ENCODE measurements at places on chromosomes 11 and 22. TPM values are rescaled to one million over a fixed set of nuclear protein-coding genes. Genes with fewer than 3 reads are reported as not detected.

Gene CYB5R2
- 16.4 TPM for total RNA-seq

Gene OR52B2
- not detected for total RNA-seq

Gene PHOX2A
- not detected for total RNA-seq

Gene LSP1
- total RNA-seq: not detected

Gene ADORA2A
- total RNA-seq: 2.6 TPM

Gene GLB1L3
- not detected for total RNA-seq

Gene GGTLC2
- total RNA-seq: not detected

Gene SAA2
- total RNA-seq: not detected

Gene PIK3IP1
- 38.7 TPM for total RNA-seq

Gene BCO2
- 34.1 TPM for total RNA-seq

Gene KCNJ1
- total RNA-seq: not detected

Gene RRP7A
- total RNA-seq: 55.7 TPM

Gene PKDREJ
- total RNA-seq: not detected

Gene IL10RA
- total RNA-seq: not detected

Gene CD82
- total RNA-seq: 121 TPM

Gene ACR
- total RNA-seq: not detected

Gene LINC01488
- not detected for total RNA-seq

Gene MUC2
- total RNA-seq: not detected

Gene CYB561A3
- 399 TPM for total RNA-seq

Gene SH3BP1
- 13.8 TPM for total RNA-seq

Gene TCF20
- 39.7 TPM for total RNA-seq

Gene ROBO3
- total RNA-seq: 9.0 TPM

Gene CTSD
- total RNA-seq: 101 TPM

Gene OR52H1
- total RNA-seq: 1.0 TPM

Gene HEPACAM
- total RNA-seq: under 0.01 TPM

Gene OR2D2
- 1.4 TPM for total RNA-seq

Gene ART1
- total RNA-seq: not detected

Gene NTM
- total RNA-seq: 97.8 TPM

Gene WNT7B
- 5.2 TPM for total RNA-seq

Gene MS4A3
- total RNA-seq: not detected

Gene SYCE3
- total RNA-seq: not detected

Gene SLC22A12
- not detected for total RNA-seq

Gene CHRNA10
- 0.66 TPM for total RNA-seq

Gene KDM4E
- not detected for total RNA-seq

Gene POU2F3
- total RNA-seq: not detected

Gene TRIM49
- not detected for total RNA-seq

Gene CECR2
- not detected for total RNA-seq

Gene NAALADL1
- total RNA-seq: 11.0 TPM

Gene INSC
- total RNA-seq: not detected

Gene SLC25A18
- total RNA-seq: under 0.01 TPM

Gene GVQW3
- 1.1 TPM for total RNA-seq

Gene OR52E8
- total RNA-seq: 1.0 TPM

Gene C11orf91
- total RNA-seq: not detected

Gene C11orf97
- total RNA-seq: not detected

Gene BAIAP2L2
- 3.4 TPM for total RNA-seq

Gene DERL3
- 0.43 TPM for total RNA-seq

Gene CLMP
- total RNA-seq: 619 TPM

Gene P2RX6
- total RNA-seq: 7.2 TPM

Gene LARGE1
- 10.6 TPM for total RNA-seq

Gene CTSW
- not detected for total RNA-seq

Gene CEP126
- 0.66 TPM for total RNA-seq

Gene KRTAP5-1
- total RNA-seq: not detected

Gene C1QTNF4
- 0.22 TPM for total RNA-seq
